ENCODE measurements at places on chromosomes 13 and 19.
A peak's percentile ranks its signal among the peaks of the same experiment; 100 is the strongest.

DNA sequence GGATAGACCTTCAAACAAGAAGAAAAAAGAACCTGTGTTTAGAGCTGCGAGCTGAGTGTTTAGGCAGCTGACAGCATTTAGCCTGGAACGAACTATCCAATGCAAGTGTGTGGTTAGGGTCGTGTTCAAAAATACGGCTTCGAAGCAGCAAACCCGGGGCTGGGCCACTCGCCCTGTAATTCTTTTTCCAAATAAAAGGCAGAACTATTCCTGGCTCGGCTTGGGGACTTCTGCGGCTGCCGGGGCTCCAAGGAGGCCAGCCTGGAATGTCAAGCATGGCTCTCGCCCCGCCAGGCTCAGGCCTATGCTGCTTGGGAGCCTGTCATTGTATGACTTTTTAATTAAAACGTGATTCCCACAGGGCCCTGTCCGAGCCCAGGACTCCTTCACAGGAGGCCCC, 51.7 kb upstream of the KLF2 start:
- DNase-seq: no peak

- peak; percentile 76 for DNase-seq
Observed at GRCh38 chr13:106376401-106377112, 158.9 kb downstream of the EFNB2 start.

- no peak for DNase-seq
Observed at GRCh38 chr13:40315416-40316064, 350.9 kb downstream of the FOXO1 start.

DNA sequence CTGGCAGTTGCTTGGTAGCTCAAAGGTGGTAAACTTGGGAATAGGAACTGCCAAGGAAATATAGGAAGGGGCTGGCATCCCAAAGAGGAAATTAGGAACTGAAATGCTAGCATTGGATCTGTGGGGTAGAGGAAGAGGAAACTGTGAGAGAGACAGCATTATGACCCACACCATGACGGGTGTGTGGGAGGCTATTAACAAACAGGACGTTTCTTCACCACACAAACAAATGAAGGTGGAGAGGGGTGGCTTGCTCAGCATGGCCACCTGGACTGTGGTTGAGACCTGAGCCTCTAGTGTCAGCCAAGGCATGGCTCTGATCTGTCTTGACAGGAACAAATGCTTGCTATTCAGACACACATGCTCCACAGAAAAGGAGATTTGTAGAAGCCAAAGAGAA, 178.2 kb downstream of the B3GLCT start:
- DNase-seq: no peak

- DNase-seq: no peak
Observed at GRCh38 chr13:105165449-105166125, 1369.9 kb downstream of the EFNB2 start.

GRCh38 chr19:48963371-48964204, 1.5 kb upstream of the FTL start:
- DNase-seq: no peak

- no peak for DNase-seq
Observed at GRCh38 chr13:110400786-110401533, 93.9 kb downstream of the COL4A2 start.

- no peak for DNase-seq
Observed at GRCh38 chr19:5984600-5984999, 6.7 kb upstream of the RANBP3 start.

DNA sequence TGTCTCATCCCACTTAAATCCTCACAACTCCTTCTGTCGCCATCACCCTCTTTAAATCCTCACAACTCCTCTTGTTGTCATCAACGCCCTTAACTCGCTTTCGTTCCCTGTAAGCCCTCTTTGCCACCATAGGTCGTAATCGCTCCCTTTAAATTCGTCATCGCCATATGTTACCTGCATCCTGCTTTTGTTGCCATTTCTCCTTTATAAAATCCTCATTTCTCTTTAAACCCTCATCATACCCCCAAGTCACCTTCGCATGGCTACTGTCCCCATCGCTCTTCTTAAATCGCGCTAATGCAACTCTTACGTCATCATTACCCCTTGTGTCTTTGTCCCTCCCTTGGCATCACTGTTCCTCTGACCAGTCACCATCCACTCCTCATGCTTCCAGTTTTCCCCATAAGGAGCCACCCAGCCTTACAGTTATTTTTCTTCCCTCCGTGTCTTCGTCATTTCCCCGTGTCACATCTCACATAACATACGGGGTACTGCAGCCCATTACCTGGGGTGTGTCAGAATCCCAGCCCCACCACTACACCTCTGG, 539 bp downstream of the PLD3 start:
- no peak for DNase-seq

DNA sequence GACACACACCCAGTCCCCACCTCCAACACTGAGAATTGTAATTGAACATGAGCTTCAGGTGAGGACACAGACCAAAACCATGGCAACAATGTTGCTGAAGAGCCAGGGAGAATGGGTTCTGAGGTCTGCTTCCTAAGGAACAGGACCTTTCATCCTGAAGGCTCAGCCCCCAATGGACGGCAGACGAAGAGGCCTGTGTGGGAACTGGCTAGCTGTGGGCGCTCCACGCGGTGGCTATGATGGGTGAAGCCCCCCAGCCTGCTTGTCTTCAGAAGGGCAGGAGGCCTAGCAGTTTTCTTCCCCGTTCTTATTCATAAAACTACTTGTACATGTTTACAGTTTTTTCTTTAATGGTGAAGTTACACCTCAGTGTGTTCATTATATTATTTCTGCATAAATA, 136.1 kb upstream of the SPACA7 start:
- no peak for DNase-seq

DNA sequence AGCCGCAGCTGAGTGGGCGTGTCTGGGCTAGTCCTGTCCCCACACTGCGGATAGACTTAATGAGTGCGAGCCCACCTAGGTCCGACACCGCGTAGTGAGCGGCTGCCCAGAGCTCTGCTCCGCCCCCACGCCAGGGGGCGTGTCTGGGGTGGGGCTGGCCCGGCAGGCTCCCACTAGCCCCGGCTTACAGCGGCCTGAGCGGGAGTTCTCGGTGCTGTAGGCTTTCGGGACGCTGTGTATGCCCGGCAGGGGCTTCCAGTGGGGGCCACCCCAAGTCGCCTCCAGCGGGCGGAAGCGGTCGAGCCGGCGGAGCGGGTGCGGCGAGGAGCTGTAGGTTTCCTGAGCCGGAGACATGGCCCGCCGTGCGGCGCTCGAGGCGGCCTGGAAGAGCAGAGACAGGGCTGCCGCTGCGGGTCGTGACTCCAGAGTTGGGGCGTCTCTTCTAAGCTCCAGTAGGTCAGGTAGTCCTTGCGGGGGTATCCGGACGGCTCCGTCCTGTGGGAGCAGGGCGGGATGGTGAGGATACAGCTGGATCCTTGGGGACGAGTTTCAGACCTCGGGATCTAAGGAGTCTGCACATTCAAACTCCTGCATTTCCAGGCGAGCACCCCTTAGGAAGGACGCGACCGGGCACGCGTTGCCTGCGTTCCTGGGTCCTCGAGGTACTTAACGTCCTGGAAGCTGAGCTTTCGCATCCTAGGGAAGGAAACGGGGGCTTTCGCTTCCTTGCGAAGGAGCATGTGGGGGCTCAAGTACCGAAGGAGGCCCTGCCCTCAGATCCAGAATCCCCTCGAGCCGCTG, 1.2 kb downstream of the CGB7 start:
- peak; percentile 73 for DNase-seq

GRCh38 chr13:60286707-60287106, 110.3 kb upstream of the TDRD3 start:
- no peak for DNase-seq

DNA sequence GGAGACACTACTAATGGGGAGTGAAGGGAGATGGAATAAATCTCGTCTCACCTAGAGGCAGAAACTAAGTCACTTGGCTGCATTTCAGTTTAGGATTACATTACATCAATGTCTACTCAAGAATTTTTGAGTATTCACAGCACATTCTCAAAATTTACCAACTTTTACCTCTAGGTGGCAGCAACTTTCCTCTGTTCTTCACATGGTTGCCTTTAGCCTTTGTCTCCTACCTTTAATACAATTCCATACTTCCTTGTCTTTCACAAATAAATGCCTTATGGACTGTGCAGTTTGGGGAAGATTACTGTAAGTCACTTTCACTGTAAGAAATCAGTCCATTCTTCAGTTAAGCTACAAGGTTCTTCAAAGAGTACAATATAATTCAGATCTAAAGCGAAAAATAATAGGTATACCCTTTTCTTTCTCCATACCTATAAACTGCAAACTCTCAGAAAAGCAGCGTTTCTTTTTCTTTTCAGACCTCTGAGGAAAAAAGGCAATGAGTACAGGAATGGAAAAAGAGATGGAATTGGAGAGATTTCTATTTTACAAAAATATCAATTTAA, 379.4 kb downstream of the KLF12 start:
- no peak for DNase-seq

- peak; percentile 86 for DNase-seq
Observed at GRCh38 chr19:2610637-2611482, 91.6 kb downstream of the GNG7 start.

DNA sequence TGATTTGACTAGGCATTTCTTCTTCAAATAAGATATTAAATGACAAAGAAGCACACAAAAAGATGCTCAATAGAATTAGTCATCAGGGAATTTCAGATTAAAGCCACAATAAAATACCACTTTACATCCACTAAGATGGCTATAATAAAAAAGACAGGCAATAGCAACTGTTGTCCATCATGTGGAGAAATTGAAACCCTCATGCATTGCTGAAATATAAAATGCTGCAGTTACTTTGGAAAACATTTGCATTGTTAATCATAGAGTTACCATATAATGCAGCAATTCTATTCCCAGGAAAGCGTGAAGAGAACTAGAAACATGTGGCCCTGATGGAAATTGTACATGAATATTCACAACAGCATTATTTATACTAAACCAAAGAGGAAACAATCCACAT, 605.5 kb upstream of the SLITRK1 start:
- DNase-seq: no peak

DNA sequence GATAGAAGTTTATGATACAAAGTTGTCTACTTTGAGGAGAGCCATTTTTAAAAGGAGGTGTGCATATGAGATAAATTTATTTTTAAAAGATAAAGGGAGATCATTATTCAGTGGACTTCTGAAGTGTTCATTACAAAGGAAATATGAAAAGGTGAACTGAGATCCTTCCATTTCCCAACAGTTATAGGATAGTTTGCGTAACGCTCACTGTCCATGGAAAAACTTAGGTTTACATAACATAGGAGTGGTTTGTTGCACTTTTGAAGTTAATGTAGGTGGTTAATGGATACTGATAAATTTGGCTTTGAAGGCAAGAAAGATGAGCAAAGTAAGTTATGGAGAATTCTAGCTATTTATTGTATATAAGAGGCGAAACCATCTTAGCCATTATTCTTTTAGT, 92.5 kb downstream of the WDFY2 start:
- DNase-seq: no peak

DNA sequence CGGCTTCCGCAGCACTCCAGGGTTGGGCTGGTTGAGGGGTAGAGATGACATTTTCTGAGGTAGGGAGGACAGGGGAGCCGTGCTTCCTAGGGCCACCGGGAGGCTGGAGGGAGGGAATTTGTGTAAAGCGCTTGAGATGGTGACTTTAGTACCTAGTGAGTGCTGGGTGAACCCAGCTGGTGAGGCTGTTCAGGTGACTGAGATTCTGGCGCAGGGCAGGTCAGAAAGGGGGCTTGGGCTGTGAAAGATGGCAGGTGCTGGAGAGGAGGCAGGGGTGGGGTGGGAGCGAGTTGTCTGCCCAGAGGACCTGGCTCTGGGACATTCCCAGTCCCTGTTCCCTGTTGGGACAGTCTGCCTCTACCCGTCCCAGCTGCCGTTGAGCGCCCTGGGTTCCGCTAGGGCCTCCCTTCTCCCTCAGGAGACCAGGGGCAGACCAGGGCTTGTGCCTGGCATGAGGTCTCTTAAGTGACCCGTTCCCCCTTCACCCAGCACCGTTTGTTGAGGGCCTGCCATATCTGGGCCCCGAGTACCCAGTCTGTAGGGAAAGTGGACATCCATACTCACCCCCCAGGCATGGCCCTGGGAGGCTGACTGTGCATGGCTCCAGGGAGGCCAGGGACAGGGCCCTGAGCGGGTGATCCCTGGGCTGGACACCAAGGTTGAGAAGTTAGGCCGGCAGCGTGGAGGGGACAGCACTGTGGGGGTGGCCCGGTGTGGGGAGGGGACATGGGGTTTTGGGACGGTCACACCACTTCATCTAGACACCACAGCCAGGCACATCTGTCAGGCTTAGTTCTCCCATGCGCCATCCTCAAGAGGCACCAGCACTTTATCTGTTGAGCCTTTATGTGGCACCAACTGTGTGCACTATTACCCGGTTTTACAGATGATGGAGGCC, 5.0 kb downstream of the PTOV1 start:
- no peak for DNase-seq

- DNase-seq: no peak
Observed at GRCh38 chr13:48096670-48097069, 1.8 kb upstream of the MED4 start.

GRCh38 chr19:47494729-47495128, 10.7 kb upstream of the KPTN start:
- DNase-seq: no peak

- DNase-seq: no peak
Observed at GRCh38 chr19:15268192-15268927, 36.1 kb upstream of the EPHX3 start.
